ENCODE measurements at places on chromosomes 12 and 14.

DNA sequence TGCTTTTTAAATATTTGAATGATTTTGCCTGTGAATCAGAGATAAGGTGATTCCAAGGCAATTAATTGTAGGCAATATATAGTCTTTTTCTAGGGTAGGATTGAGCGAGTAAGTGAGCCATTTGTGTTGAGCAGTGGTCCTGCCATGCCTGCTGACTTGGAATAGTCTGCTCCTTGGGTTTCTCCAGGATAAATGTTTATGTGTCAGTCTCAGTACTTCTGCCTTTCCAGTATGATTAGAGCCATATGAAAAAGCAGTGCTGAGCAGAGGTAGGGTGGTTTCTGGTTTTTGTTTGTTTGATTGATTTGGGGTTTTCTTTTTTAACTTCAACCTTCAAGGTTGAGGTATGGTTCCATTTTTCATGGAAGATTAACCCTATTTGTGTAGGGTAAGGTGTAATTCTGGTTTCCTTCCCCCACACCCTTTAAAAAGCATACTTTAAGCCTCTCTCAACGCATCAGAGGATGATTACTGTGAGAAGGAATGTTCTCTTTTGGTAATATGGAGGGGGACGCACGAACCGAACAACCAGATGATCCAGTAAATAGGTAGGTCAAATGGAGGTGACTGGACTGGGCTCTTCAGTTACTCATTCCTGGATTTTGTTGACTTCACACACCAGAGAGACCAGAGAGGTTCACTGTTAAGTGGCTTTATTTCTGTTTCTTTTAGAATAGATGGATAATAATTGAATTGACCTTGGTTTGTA is 22.7 kb downstream of the FRMD6 start:
- DNase-seq: no peak

DNA sequence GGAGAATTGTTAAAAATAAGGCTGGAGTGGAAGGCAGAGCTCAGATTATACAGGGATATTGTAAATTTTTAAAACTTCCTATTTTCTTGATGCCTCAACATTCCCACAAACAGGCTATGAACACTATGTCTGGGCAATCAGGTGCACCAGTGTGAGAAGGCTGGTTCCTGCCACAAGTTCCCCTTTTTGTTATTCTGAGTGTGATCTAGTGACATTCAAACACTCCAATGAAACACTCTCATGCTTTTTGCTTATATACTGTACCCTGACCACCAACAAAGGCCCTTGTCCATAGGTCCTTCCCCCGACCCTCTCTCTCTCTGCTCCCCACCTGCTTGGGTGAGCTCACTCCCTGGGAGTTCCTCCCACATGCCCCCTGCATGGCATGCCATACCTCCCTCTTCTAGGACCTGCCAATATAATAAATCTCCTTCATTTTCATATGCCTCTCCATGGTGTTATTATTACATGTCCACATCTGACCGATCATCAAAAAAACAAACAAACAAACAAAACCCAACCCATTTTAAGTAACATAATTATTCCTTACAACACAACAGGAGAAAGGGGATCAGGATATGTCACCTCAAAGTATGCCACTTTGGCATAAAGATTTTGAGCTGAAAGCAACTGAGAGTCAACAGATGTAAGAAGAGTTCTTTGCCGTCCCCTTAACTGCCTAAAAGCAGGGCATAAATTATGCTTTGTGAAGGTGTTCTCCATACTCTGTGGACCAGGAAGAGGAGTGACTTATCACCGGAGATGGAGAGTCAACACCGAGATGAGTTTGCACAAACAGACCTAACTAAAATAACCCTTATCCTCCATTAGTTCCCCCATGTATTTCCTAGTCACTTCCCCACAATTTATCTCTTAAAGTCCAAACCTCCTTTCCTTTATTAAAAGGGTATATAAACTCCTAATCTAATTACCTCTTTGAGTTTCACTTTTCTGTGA is 42.5 kb upstream of the CATSPERB start:
- no peak for DNase-seq

- no peak for DNase-seq
Measured at GRCh38 chr12:122978507-122978955, 1.9 kb upstream of the ARL6IP4 start.

- no peak for DNase-seq
Measured at GRCh38 chr12:104866291-104866690, 91.8 kb downstream of the SLC41A2 start.

DNA sequence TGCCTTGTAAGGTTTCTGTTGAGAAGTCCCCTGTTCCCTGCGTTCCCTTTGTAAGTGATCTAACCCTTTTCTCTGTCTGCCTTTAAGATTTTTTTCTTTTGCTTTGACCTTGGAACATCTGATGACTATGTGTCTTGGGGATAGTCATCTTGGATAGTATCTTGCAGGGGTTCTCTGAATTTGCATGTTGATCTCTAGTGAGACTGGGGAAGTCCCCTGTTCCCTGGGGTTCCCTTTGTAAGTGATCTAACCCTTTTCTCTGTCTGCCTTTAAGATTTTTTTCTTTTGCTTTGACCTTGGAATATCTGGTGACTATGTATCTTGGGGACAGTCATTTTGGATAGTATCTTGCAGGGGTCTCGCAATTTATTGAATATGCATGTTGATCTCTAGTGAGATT is 38.2 kb upstream of the TMX1 start:
- no peak for DNase-seq

GRCh38 chr12:44775901-44776300 is 100.2 kb downstream of the NELL2 start:
- no peak for DNase-seq

DNA sequence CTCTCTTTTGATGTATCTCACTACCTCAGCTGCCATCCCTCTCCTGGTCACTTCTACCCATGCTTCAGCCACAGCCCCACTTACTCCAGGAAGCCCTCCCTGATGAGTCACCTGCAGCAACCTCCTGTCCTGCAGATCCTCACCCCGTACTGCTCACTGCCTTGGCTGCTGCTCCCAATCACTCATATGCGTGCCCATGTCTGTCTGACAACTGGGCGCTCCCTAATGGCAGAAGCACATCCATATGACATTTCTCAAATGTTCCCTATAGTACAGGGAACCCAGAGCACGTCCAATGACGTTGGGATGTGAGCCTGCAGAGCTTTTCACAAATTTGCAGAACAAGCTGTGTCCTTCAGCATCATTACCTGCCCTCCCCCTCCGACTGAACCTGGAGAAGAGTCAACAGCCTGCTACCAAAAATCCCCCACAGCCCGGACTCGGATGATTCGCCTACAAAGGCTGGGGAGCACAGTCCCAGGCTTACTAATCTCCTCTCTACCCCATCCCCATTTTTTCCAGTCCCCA is 90.0 kb downstream of the SINHCAF start:
- DNase-seq: no peak

GRCh38 chr14:105005329-105005928 is 15.5 kb downstream of the CDCA4 start:
- DNase-seq: no peak

- no peak for DNase-seq
Measured at GRCh38 chr12:78683626-78684025, 180.9 kb upstream of the SYT1 start.

- no peak for DNase-seq
Measured at GRCh38 chr14:52922656-52923055, 28.2 kb downstream of the FERMT2 start.

DNA sequence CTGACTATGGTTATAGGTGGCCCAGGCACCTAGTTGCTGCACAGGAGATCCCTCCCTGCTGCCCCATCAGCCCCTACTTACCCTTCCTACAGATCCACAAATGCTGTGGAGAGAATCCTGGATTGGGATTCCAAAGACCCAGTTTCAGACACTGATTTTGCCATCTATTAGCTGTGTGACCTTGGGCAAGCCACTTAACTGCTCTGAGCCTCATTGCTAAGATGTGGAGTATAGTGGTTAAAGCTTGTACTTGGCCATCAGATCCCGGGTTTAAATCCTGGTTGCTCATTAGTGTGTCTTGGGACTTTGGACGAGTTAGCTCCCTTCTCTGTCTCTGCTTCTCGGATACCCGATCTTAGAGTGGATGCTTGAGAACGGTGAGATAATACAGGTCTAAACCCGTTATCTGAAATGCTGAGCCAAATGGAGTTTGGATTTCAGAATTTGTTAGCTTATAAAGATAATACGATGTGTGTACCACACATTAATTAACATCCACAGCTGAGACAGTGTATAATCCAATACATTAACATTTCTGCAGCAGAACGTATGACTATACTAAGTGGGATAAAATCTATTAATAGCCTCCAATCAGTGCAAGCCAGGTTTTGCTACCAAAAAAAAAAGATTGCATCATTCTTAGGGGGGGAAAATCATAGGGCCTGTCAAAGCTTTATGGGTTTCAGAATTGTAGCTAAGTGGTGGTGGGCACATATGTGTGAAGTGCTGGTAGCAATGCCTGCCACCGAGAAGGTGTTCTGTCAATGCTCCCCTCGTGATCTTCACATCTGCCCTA is 16.0 kb downstream of the PROX2 start:
- no peak for DNase-seq

DNA sequence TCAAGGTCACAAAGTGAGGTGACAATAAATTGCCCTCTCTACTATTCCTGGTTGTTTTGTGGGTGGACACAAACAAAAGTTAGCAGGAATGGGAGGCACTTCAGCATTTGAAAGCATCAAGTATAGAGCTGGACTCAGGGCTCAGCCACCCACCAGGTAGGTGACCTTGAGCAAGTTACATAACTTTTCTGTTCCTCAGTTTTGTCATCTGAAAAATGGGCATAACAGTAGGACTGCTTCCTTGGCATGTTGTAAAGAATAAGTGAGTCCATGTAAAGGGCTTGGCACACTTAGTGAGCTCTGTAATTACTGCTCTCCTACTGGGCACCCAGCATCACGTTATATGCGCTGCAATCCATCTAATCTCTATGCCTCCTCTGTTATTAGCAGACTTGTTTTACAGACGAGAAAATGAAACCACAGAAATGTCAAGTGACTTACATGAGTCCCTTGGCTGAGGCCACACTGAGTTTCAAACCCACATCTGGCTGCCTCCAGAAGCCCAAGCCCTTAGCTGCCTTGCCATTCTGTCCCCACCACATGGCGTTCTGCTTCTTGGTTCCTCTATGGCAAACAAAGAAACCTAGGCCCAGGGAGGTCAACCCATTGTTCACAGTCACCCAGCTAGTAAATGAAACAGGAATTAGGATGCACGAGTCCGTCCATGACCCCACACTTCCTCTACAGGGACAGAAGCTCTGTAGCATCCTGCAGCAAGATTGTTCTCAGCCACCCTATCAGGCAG is 63.2 kb upstream of the SLC24A4 start:
- no peak for DNase-seq

DNA sequence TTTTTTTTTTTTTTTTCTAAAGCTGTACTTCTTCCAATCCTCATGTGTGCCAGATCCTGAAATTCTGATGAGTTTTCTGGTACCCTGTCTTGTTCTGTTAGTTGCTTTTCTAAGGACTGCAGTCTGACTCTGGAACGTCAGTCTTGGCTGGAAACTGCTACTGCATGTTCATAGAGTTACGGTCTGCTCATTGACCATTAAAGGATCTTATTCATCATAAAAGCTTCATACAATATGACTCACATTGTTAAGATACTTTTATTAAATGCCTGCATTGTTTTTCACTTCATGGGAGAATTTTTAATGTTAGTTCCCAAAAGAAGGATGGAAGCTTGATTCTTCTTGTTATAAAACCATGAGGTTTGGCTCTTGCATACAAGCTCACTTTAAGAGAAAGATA is 233.6 kb downstream of the SYT10 start:
- no peak for DNase-seq

- DNase-seq: no peak
Measured at GRCh38 chr12:31954925-31955858, 4.0 kb upstream of the RESF1 start.

GRCh38 chr14:39581474-39581873 is 149.2 kb upstream of the FBXO33 start:
- no peak for DNase-seq

GRCh38 chr12:2076196-2076570 is 23.4 kb downstream of the CACNA1C start:
- no peak for DNase-seq

- no peak for DNase-seq
Measured at GRCh38 chr14:100592461-100592891, 5.3 kb upstream of the BEGAIN start.

DNA sequence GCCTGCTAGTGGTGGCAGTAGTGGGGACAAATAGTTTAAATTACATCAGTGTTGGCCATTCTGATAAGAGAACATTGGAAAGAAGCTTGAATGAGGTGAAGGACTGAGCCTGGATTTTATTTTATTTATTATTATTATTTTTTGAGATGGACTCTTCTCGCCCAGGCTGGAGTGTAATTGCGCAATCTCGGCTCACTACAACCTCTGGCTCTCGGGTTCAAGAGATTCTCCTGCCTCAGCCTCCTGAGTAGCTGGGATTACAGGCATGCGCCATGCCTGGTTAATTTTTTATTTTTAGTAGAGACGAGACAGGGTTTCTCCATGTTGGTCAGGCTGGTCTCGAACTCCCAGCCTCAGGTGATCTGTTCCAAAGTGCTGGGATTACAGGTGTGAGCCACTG is 739.4 kb downstream of the AACS start:
- DNase-seq: no peak

GRCh38 chr14:85533023-85533860 is 3.3 kb downstream of the FLRT2 start:
- no peak for DNase-seq

GRCh38 chr12:125775507-125775906 is 710.3 kb downstream of the AACS start:
- DNase-seq: no peak

DNA sequence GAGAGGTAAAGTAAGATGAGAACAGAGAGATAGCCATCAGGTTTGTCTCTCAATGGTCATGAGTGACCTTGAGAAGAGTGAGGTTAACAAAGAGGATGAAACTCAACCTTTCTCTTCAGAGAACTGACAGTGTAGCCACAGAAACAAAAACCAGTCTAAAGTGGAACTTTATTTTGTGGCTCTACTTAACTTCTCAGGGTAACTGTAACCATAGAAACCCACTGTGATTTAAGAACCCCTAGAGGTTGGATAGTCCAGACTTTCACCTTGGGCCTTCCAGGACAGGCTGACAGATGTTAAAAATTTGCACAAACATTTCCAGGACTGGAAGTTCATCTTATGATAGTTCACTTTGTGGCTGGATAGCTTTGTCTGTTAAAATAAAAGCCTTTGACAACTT is 48.5 kb downstream of the ATP23 start:
- DNase-seq: no peak

DNA sequence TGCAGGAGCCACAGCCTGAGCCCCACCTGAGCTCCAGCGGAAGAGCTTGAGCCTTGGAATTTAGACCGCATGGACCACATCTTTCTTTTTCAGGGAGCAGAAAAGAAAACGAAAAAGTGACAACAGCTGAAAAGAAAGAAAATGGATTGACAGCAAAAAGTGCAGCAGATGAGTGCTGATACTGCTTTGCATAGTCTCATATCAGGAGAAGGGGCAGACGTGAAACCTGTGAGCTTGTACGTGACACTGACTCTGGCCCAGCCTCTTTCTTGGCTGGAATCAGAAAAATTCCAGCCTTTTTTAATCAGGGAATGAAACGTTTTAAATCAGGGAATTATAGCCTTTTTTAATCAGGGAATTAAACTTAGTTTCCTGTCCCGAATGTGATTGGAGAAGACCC is 1296.5 kb downstream of the TMEM121 start:
- DNase-seq: no peak

- no peak for DNase-seq
Measured at GRCh38 chr12:6724409-6724797, 557 bp downstream of the COPS7A start.
